Pulmonary artery endothelial cell (primary cell): ENCODE measurements at places on chromosomes 1 and 21.

GRCh38 chr1:209627027-209627731, 25.0 kb downstream of the LAMB3 start:
- DNase-seq = no peak

DNA sequence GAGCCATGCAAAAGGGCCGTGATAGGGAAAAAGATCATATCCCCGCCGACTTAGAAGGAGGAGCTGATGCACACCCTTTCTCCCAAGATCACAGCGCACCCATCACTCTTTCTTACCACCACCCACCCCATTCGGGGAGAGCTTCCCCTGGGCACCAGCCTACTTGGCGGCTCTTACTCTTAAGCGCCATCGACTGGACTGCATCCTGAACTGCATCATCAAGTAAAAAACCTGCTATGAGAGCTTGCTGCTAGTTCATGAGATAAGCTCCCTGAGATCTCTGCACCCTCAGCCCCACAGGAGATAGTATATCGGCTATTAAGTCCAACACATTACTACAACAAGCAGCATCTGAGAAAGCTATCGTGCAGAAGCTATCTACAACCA, 125.1 kb downstream of the BARHL2 start:
- DNase-seq = no peak

- no peak for DNase-seq
Observed at GRCh38 chr1:232416026-232416568, 213.8 kb downstream of the SIPA1L2 start.

DNA sequence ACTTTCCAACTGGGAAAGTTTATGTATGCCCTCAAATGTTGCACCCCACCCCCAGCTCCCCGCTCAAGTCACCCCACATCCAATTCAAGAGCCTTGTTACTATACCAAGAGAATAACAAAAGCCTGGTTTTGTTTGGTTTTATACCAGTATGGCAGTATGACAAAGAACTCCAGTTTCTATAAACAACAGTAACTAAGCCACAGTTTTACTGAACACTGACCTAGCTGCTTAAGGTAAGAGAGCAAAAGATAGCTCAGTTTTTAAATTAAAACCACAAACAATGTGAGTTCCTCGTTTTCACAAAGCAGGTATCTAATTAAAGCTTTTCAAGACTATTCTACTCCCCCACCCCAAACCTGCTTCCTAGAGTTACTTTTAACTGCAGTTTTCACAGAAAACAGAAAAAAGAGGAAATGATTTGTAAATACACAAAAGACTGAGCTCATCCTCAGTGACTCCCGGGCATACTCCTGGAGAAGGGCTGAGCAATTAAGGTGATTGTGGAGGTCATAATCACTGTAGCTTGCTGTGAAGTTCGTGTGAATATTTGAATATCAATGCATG, 59.3 kb upstream of the LHX8 start:
- no peak for DNase-seq

DNA sequence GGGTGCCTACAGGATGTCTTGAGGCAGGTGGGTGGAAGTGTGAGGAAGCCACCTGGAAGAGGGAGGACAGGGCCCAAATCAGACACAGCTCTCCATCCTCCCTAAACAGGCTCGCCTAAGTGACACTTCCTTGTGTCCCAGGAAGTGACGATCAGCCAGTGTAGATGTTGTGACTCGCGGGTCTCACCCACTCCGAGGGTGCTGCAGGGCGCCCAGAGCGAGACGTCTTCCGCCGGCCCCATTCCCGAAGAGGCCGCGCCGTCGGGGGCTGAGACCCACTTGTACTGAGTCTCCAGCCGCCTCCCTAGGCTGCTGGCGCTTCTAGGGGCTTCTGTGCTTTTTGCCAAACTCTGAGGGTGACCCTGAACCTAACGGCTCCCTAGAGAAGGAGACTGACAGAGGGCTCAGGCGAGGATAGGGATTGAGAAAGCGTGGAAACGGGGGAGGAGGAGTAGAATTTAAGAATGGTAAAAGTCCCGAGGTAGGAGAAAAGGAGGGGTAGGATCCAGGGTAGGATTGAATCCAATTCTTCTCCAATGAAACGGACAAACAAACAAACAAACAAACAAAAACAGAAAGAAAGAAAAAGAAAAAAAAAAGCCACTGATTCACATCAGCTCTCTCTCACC, 543 bp upstream of the MARK1 start:
- DNase-seq = no peak

- no peak for DNase-seq
Observed at GRCh38 chr1:32977546-32978087, 13.0 kb upstream of the RNF19B start.

DNA sequence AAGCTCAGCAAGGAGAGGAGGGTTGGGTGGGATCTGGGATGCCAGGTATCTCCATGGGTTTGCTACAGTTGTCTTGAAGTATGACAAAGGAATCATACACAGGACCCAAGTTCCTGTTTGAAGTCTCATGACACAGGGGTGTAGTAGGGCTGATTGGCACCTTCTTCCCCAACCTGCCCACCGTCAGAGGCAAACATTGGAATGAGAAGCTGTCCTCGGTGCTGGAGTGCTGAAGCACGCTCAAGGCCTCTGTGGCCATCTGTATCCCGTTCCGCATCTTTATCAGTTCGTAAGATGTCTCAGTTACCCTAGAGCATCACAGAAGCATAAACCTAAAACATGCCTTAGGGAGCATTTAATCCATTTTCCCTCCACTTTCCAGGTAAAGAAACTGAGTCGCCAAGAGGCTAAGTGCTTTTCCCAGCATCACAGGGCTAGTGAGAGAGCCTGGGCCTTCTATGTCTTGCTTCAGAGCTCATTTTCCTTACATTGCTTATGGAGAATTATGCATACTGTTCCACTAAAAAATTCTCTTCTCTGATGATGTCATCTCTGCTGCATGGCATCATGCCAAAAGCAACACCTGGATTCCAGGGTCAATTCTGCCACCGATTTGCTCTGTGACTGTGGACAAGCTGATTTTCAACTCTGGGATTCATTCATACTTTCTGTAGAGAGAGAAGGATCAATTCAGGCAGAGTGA, 34.2 kb downstream of the VWA5B1 start:
- no peak for DNase-seq

- DNase-seq = no peak
Observed at GRCh38 chr1:83857103-83857502, 141.8 kb downstream of the TTLL7 start.

GRCh38 chr1:203144661-203145060, 17.1 kb downstream of the ADORA1 start:
- DNase-seq = no peak

DNA sequence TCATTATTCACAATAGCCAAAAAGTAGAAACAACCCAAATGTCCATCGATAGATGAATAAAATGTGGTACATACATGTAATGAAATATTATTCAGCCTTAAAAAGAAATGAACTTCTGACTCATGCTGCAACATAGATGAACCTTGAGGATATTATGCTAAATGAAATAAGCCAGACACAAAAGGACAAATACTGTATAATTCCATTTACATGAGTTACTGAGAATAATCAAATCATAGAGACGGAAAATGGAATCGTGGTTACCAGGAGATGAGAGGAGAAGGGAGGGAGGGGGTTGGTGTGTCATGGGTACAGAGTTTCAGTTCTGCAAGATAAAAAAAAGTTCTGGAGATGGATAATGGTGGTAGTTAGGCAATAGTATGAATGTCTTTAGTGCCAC, 184.1 kb downstream of the PSMG1 start:
- no peak for DNase-seq

DNA sequence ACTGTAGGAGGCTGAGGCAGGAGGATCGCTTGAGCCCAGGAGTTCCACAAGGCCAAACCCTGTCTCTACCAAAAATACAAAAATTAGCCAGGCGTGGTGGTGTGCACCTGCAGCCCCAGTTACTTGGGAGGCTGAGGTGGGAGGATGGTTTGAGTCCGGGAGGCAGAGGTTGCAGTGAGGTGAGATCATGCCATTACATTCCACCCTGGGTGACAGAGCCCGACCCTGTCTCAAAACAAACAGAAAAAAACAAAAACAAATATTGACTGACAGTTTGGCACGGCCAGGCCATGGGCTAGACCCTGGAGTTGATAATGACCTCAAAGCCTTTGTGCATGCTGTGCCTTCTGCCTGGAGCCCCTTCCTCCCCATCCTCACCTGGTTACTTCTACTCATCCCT, 19.2 kb upstream of the RSPO1 start:
- no peak for DNase-seq

DNA sequence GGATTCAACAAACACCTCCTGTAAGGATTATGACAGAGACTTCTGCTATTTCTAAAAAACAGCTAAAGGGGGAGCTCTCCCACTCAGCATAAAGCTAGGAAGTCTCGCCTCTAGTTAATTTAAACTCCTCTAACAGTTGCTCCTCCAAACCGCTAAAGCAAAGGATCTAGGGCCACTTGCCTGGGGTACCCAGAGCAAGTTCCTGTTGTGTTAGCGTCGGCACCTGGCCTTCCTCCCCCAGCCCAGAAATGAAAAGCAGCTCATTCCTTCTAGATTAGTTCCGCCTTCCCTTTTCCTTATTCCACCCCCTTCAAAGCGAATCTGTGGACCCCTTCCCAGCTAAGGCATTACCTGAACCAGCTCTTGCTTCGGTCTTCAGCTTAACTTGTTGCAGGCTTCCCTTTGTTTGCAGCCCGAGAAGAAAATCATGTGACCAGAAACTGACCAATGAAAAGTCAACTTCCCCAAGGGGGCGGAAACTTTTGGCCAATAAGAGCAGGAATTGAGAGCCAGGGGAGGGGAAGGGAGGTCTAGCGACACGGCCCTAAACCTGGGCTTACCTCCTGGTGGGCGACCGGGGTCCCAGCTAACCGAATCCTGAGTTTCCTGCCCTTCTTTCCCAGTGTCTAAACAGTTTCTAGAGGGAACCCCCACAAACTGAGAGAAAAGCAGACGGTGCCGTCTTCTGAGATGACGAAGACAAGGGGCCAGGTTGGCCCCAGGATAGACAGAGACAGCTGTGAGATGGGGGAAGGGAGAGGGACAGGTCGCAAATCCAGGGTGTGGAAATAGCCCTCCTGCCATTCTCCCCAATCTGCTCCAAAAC, at the start of gene PBXIP1:
Gene PBXIP1 (minus strand): TSS at position 382 of the 826 bp plus-strand sequence. CDS start 2,378 bp downstream, outside the sequence.
- peak; percentile 67 for DNase-seq

DNA sequence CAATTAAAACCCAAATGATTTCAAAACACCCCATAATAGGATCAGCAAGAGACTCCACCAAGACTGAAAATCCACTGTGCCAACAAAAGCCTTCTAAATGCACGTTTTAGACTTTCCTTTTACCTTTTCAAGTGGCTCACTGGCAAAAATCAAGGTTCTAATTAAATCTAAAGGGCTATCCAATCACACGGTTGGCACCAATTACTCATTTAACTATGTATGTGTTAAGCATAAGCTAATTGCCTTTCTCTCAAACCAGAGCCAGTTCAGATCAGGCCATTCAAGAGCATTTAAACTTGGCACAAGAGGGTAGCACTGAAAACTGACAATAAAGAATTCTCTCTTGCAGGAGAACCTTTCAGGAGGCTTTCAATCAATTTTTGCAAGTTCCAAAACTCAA, 139.5 kb downstream of the RGS7 start:
- no peak for DNase-seq

DNA sequence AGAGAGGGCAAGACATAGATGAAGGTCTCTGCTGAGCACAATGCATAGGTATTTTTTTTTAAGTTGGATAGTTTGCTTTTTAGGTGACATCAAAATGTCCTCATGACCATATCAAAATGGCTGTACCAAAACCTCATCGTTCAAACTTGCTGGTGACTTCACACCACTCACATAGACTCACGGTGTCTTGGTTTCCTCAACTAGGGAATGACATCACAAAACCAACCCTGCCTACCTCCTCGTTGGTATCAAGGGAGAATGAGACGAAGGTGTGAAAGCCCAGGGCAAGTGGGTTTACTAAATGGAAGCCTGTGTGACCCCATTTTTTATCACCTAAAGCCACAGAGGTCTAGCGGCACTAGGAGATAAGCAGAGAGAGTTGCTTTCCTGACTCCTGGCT, 1.6 kb downstream of the PIGR start:
- DNase-seq = no peak

GRCh38 chr21:44286716-44287632, 1.3 kb downstream of the AIRE start:
- DNase-seq = no peak

DNA sequence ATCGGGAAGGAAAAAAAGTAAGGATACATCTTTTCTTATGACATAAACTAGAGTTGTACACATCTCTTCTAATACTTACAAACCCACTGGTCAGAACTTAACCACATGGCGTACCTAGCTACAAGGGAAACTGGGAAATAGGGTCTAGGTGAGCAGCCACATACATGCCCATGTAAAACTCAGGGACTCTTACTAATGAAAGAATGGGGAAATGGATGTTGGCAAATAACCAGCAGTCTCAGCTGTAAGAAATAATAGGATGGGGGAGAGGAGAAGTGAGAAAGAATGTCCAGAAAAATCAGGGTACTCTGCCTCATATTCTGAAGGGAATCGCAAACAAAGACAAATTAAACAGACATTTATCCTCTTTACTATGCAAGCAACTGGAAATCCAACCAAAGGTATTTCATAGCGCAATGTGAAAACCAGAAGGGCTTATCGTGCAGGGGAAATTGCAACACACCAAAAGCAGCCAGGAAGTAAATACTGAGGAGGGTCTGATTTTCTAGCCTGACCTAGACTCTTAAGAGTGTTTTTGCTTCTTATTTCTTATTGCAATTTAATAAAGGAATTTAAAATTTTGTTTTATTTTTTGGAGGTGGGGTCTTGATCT, 17.5 kb downstream of the GTF2B start:
- DNase-seq = no peak

GRCh38 chr1:162881590-162881989, 20.6 kb upstream of the CCDC190 start:
- no peak for DNase-seq

- DNase-seq = no peak
Observed at GRCh38 chr1:246245541-246245940, 261.5 kb downstream of the SMYD3 start.

DNA sequence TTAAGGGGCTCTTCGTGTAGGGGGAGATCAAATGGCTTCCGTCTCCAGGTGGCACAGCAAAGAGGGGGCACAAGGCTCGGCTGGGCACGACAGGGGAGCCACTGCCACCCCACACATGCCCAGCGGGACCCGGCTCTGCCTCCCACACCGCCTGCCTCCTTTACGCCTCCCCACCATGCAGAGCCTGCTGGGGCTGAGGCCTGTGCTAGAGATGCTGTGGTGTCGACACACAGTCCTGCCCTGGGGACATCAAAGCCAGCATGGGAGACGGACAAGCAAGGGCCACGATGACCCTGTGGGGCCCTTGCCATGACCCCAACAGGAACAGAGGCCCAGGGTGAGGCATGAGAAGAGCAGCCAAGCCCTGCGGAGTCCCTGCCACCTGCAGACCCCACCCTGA, 102.8 kb downstream of the NPHP4 start:
- DNase-seq = no peak
